ENCODE measurements at places on chromosomes 11 and 22. TPM values are rescaled to one million over a fixed set of nuclear protein-coding genes. Genes with fewer than 3 reads are reported as not detected.

GRCh38 chr11:22194306-22194705, 1.4 kb downstream of the ANO5 start:
- H3K4me1 ChIP-seq: no peaks in the 10 kb centered on the region
- H3K4me3 ChIP-seq: peak overlapping the region; percentile 46
- DNase-seq: no peak
- no peaks in the 10 kb centered on the region for H3K27me3 ChIP-seq
- no peak overlapping the region for H3K27ac ChIP-seq

GRCh38 chr11:134976551-134976950, 564.5 kb upstream of the B3GAT1 start:
- H3K4me1 ChIP-seq: no peaks in the 10 kb centered on the region
- no peaks in the 10 kb centered on the region for H3K27me3 ChIP-seq
- no peaks in the 10 kb centered on the region for H3K36me3 ChIP-seq
- no peak overlapping the region for H3K27ac ChIP-seq
- DNase-seq: no peak

- no peak overlapping the region for H3K4me3 ChIP-seq
- no peak overlapping the region for H3K27ac ChIP-seq
- H3K36me3 ChIP-seq: no peaks in the 10 kb centered on the region
- DNase-seq: peak; percentile 4
- H3K4me1 ChIP-seq: no peaks in the 10 kb centered on the region
- no peaks in the 10 kb centered on the region for H3K27me3 ChIP-seq
These were observed 95.0 kb downstream of the PDE2A start for GRCh38 chr11:72578991-72579815.

DNA sequence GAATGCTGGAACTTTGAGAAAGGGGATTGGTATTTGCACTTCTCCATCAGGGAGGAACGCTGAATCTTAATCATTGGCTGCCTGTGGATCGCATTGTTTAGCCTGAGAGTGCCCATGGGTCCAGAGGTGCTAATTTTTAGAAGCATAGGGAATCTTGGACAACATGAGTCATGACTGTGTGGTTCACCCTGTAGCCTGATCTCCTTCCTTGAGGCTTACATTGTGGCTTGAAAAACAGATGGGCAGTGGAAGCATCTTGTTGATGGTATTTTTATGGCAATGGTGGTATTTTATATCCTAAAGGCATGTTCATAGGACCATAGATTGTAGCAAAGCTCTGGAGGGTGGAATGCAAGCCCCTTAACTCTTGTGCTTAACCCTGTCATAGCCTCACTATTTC, 99.2 kb upstream of the DBX1 start:
- no peaks in the 10 kb centered on the region for H3K36me3 ChIP-seq
- no peak overlapping the region for H3K27ac ChIP-seq
- DNase-seq: no peak
- H3K4me1 ChIP-seq: no peaks in the 10 kb centered on the region
- no peak overlapping the region for H3K4me3 ChIP-seq

GRCh38 chr11:121367001-121367843, 74.7 kb downstream of the SC5D start:
- H3K4me1 ChIP-seq: peaks cover 10% of the 10 kb centered on the region
- H3K27ac ChIP-seq: peak overlapping the region; percentile 15
- no peaks in the 10 kb centered on the region for H3K36me3 ChIP-seq

DNA sequence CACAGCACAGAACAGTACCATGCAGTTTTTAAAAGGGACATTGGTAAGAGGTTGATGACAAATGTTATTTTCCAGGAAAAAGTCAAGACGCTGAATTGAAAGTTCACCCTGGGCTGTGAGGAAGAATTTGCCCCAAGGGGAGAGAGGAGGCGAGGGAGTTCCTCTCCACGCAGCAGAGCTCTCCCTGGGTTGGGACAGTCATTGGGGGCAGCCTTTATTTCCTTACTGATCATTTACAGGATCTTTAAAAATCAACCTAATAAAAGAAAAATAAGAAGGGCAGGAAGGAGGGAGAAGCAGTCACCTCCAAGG, 49.9 kb upstream of the WNT7B start:
- no peaks in the 10 kb centered on the region for H3K27me3 ChIP-seq
- no peaks in the 10 kb centered on the region for H3K4me1 ChIP-seq
- peak; percentile 9 for DNase-seq

DNA sequence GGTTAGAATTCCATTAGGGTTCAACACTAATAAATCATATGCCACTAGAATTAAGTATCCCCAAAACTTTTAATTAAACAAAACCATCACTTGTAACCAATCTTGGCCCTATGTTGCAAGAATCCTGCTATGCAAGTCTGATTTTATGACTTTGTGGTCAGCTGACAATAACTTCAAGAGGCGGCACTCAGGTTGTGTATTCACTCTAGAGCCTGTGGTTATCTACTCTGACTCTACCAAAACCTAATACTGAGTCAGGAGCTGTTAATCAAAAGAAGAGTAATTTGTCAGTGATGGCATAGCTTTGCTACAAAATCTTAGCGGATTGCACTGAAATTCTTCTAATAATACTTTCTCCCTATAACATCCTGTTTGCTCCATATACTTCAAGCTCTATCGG, 253.7 kb downstream of the AASDHPPT start:
- no peak for DNase-seq
- no peaks in the 10 kb centered on the region for H3K36me3 ChIP-seq
- H3K27ac ChIP-seq: no peak overlapping the region
- H3K4me3 ChIP-seq: no peak overlapping the region
- H3K27me3 ChIP-seq: no peaks in the 10 kb centered on the region
- no peaks in the 10 kb centered on the region for H3K4me1 ChIP-seq

- no peaks in the 10 kb centered on the region for H3K27me3 ChIP-seq
- no peak overlapping the region for H3K27ac ChIP-seq
- no peak overlapping the region for H3K4me3 ChIP-seq
- no peaks in the 10 kb centered on the region for H3K4me1 ChIP-seq
- DNase-seq: no peak
These were observed 128.7 kb upstream of the ZC3H12C start for GRCh38 chr11:109964487-109964886.

DNA sequence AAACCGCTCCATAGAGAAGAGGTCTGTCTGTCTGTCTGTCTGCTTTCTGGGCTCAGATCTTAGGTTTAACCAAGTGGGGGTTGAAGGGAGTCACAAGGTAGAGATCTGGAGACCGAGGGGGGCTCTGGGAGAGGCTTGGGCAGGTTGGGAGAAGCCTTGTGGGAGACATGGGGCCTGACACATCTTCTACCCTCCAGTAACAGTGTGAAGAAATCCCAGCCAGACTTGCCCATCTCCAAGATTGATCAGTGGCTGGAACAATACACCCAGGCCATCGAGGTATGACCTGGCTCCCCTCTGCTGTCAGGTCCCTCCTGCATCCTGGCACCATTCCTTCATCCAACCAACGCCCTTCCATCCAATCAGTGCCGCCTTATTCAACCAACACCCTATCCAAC, 7.4 kb downstream of the PRR33 start:
- H3K36me3 ChIP-seq: no peaks in the 10 kb centered on the region
- no peaks in the 10 kb centered on the region for H3K4me1 ChIP-seq

GRCh38 chr11:10405865-10406592, 49.0 kb upstream of the AMPD3 start:
- no peak overlapping the region for H3K27ac ChIP-seq
- H3K4me3 ChIP-seq: no peak overlapping the region
- H3K27me3 ChIP-seq: no peaks in the 10 kb centered on the region
- no peaks in the 10 kb centered on the region for H3K4me1 ChIP-seq
- DNase-seq: peak; percentile 62

DNA sequence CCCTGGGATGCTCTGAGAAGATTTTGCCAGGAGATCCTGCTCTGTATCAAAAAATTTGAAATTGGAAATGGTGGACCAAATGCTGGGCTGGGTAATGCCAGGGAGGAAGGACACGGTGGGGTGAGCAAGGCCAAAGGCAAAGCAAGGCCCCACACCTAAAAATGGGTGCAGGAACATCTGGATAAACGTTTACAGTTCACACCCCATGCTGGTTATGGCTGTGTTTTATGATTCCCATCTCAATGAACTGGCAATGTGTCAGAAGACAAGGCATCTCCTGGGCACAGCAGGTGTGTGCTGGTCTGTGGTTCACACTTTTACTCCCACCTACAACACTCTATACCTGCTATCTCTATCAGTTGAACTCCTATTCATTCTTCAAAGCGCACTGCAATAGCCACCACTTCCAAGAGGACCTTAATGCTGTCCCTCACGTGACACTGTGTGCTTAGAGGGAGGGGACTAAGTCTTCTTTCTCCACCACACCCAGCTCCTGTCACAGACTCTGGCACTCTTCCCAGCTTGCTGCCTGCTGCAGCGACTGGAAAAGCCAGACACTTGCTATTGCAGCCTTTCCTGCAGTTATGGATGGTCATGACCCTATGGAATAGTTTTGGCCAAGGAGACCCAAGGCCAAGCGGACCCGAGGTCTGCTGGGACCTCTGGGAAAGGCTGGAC, 277.5 kb downstream of the CTTN start:
- no peaks in the 10 kb centered on the region for H3K4me1 ChIP-seq
- H3K27me3 ChIP-seq: no peaks in the 10 kb centered on the region
- no peaks in the 10 kb centered on the region for H3K36me3 ChIP-seq
- H3K27ac ChIP-seq: no peak overlapping the region
- no peak for DNase-seq
- H3K4me3 ChIP-seq: no peak overlapping the region

Gene OR51E1
- total RNA-seq: 0.26 TPM

Gene ANKK1
- total RNA-seq: 0.41 TPM

Gene CD248
- 91.2 TPM for total RNA-seq

Gene FOLR3
- not detected for total RNA-seq
